ENCODE measurements at places on chromosomes 2 and 18. TPM values are rescaled to one million over a fixed set of nuclear protein-coding genes. Genes with fewer than 3 reads are reported as not detected.

Gene FAP
- total RNA-seq = not detected

Gene ZNF513
- 11.1 TPM for total RNA-seq

Gene MARCO
- not detected for total RNA-seq

Gene SERPINB5
- not detected for total RNA-seq

Gene ASIC4
- total RNA-seq = not detected

Gene MAPK4
- total RNA-seq = not detected

Gene ABCG5
- total RNA-seq = not detected

Gene PPM1B
- total RNA-seq = 42.0 TPM

Gene AOX1
- total RNA-seq = not detected

Gene CYP27C1
- not detected for total RNA-seq

Gene CYBRD1
- total RNA-seq = 4.7 TPM

Gene CYP27A1
- total RNA-seq = not detected

Gene SKOR2
- not detected for total RNA-seq

Gene GALR1
- total RNA-seq = not detected

Gene LAMA3
- total RNA-seq = not detected

Gene BCL11A
- total RNA-seq = not detected

Gene FAM237A
- not detected for total RNA-seq

Gene FOXD4L1
- total RNA-seq = 0.17 TPM

Gene TNFRSF11A
- 16.4 TPM for total RNA-seq

Gene DSEL
- not detected for total RNA-seq

Gene FABP1
- not detected for total RNA-seq

Gene ACVR1C
- total RNA-seq = 0.98 TPM

Gene ADGRF3
- total RNA-seq = 3.4 TPM

Gene MDH1B
- 0.12 TPM for total RNA-seq

Gene KATNAL2
- not detected for total RNA-seq

Gene ASAP2
- 0.83 TPM for total RNA-seq
